ENCODE measurements at places on chromosomes 7 and 10.

DNA sequence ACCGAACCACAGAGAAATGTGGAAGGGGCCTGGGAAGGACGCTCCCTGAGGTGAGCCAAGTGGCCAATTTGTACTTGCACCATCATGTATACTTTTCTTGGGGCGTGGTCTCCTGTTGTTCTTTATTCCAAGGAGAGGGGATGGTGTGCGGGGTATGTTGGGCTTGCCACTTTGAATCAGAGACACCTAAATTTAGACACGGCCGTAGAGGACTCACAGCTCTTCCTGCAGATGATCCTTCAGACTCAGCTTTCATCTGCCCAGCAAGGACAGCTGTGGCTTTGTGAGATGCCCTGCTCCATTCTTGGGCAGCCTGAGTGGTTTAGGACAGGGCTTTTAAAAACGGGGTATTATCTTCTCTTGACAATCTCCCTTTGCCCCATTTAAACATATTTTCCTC is 473.2 kb downstream of the REEP3 start:
- no peak for DNase-seq

- no peak for DNase-seq
These were observed 7.5 kb downstream of the MNX1 start for GRCh38 chr7:157002819-157003421.

DNA sequence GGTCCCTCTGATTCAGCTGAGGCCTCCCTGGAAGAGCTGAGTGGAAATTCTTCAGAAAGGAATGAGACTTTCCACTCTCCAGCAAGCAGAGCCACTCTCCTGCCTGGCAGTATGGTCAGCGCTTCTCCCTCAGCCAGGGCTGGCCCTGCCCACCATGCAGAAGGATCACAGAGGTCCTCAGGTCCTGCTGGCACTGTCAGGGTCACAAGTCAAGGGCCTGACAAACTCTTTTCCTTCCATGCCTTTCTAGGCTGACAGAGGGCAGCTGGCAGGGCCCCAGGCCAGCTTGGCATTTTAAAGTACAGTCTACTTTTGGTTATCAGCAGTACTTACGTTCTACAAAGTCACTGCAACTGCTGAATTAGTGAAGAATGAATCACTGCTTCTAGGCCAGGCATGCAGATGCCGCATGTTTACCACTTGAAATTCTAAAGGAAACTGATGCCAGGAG is 119.3 kb upstream of the FRMD4A start:
- DNase-seq = no peak

- no peak for DNase-seq
These were observed 29.9 kb downstream of the ZNF438 start for GRCh38 chr10:31001740-31002139.

GRCh38 chr10:43960477-43960876 is 311.8 kb upstream of the ZNF32 start:
- DNase-seq = no peak

Data from fibroblast of skin of right biceps (primary cell).